ENCODE measurements at places on chromosomes 5 and 9.

- DNase-seq = peak; percentile 31
These were observed 39.5 kb upstream of the GLRX start for GRCh38 chr5:95861864-95862561.

GRCh38 chr5:10505517-10506095 is 58.3 kb upstream of the ANKRD33B start:
- no peak for DNase-seq

DNA sequence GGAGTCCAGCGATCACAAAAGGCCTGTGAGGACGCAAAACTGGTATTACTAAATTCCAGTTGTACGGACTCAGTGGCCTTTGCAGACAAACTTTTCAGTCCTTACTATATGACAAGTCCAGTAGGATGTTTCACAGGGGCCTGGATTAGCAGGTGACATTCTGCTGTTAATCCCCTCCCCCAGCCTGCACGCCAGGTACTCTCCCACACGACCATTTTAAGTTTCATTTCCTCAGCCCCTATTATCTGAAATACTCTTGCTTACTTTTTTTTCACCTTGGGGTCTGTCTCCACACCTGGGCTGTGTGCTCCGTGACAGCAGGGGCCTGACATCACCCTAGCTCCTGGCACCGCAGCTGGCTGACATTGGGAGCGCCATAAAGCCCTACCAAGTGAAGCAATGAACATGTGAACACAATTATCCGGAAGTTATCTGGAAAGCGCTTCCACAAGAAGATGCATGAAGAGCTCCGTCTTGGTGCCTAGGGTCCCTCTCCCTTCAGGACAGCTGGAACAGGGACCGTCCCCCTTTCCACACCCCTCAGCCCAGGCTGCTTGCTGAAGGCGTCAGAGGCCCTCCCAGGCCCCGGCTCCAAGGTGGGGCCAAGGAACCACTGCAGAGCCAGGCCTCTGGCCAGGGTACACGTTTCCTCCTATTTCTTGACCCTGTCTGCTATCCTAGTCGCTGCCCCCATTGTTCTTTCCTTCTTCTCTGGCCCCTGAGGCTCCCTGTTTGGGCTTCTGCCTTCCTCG is 39.7 kb upstream of the ZNF622 start:
- no peak for DNase-seq

- DNase-seq = no peak
These were observed 103.1 kb upstream of the PRLR start for GRCh38 chr5:35333366-35333765.

DNA sequence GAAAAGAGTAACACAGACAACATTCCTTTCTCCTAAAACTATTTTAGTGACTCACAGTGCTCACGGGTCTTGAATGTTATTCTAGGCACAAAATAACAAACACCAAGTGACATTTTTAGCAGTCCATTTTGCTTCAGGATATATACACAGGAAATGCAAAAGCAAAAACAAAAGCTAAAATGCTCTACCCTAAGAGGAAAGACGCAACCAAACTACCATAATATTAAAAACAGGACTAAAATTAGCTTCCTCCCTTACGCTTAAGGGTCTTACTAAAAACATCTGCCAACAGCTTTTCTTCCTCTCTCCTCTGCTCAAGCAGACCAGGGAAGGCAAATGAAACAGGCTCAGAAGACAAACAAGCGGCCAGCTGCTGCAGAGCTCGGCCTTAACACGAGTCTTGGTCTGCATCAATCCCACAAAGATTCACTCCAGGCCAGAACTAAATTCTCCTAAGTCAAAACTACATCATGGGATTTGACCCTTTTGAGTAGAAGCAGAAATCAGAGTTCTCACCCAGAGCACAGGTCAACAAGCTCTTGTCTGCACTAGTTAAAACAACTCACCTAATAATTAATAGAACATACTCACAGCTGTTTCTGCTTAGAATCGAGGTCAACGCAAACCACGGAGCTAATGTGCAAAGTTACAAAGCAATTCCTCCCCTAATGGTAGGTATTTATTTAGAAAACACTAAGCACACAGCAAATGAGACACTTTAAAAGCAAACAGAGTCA is 62.3 kb downstream of the RAPGEF1 start:
- DNase-seq = no peak

GRCh38 chr9:38229504-38230155 is 160.6 kb upstream of the SHB start:
- no peak for DNase-seq

GRCh38 chr9:77455312-77455927 is 192.7 kb downstream of the GNA14 start:
- peak; percentile 33 for DNase-seq

DNA sequence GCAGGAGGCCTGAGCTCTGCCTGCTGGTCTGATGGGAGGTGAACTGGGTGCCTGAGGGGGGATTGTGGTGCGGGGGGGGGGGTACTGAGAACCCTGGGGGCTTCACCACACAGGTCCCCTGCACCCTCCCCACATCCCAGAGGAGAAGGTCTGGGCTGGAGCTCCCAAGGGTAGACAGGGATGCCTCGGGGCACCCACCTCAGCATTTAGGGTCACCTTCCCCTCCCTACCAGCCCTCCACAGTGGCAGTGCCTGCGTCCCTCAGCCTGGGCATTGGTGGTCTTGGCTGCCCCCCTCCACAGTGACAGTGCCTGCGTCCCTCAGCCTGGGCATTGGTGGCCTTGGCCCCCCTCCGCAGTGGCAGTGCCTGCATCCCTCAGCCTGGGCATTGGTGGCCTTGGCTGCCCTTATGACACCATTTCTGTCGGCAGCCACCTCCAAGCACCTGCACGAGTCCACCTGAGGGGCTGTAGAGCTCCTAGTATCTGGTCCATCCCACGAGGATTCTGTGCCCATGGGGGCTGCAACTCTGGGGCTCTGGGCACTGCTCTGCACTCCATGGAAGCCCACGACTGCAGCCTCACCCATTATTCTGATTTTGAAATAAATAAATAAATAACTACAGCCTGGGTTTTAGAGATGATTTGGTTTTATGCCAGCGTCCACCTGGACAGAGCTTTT is 21.5 kb downstream of the NKD2 start:
- no peak for DNase-seq

GRCh38 chr5:68303038-68303738 is 87.6 kb downstream of the PIK3R1 start:
- no peak for DNase-seq

DNA sequence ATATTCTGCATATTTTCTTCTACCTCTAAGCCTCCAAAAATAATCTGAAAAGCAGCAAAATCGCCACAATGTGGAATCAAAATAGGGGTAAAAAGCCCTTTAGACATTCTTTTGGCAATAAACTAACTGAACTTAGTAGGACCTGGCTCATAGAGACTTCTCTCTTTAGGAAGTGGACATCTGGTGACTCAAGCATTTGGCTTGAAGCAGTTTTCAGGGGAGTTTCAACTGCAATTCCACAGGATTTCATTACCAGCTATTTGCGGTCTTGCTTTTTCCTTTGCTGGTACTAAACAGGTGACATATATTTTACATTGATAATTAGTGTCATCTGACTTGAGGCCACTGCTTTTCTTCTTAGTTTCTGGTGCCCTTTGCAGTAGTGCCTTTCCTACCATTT is 173.2 kb upstream of the FBN2 start:
- DNase-seq = no peak

DNA sequence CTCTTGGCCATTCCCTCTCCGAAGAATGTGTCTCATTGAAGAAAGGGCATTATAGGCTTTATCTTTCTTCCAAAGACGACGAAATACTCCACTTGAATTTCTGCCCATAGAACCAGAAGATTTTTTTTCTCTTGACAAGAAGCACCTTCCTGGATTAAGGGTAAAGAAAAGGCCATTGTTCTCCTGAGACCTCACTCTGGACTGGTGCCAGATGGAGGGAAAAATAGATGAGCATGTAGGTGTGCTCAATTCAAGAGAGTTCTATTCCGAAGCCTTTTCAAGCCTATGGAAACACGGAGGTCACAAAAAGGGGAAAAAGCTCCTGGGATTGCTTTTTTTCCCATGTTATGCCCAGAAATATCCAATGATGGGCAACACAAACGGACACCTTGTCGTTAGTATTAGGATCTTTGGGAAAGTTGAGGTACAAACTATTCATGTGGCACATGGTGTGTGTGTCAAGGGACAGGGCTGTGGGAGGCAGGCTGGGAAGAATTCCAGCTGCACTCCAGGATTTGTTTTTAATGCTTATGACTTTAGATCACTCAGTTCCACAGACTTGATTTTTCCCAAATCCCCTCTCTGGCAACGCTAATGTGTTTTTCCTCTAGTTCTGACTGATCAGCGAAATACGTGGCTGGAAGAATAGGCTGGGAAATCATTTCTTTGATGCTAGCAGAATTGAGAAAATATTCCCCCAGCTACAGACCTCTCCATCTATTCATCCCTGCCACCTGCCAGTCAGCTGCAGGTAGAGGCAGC is 89.9 kb downstream of the SIL1 start:
- no peak for DNase-seq

DNA sequence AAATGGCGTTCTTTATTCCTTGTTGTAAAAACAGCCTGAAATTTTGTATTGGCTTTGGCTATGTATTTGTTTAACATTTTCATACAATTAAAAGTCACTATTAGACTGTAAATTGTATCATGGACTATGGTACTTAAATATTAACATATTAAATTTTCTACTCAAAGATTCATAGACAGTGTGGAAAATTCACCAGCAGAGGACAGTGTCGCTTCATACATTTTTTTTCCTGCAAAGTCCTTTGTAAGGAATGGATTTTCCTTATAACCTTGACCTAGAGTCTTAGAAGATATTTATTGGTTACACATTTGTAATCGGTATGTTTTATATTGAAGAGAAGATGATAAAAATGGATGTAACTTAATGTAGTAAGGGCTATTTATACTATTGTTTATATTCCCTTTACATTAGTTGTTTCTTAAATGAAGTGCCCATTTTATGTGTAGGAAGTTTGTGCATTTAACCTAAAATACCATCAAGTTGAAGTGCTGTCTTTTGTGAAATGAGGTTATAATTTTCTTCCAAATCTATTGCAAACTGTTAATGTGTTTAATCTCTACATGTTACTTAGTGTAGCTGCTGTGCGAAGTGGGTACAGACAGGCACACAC is 150.1 kb downstream of the KDM4C start:
- DNase-seq = no peak

DNA sequence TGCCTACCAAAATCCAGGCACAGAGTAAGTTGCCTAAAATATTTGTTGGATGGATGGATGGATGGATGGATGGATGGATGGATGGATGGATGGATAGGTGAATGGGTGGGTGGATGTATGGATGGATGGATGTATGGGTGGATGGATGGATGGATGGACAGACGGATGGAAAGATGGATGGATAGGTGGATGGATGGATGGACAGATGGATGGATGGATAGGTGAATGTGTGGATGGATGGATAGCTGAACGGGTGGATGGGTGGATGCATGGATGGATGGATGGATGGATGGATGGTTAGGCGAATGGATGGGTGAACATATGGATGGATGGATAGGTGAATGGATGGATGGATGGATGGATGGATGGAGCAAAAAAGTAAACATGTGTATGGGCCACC is 131.9 kb downstream of the GABBR2 start:
- DNase-seq = no peak

DNA sequence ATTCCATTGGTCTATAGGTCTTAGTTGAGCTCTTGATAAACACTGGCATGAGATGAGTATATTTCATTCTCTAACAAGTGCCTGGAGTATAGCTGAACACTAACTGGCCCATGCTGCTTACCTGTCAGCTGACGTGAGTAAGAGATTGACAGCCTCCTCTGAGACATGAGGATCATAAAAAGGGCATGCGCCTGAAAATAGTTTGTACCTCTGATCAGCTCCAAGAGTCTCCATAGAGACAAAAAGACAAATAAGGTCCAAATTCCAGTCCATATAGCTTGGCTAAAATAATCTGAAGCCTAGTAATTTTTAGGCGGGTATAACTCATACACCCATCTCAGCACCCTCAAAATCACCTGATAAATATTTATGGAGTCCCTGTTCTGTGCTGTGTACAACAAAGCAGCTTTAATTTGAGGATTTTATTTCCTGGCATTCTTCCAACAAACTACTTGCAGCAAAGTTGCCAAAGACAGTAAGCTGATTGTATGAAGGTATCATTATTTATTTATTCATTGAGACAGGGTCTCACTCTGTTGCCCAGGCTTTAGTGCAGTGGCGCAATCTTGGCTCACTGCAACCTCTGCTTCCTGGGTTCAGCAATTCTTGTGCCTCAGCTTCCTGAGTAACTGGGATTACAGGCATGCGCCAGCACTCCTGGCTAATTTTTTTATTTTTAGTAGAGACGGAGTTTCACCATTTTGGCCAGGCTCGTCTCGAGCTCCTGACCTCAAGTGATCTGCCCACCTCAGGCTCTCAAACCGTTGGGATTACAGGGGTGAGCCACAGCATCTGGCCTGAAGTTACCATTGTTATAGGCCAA is 16.2 kb upstream of the FSD1L start:
- DNase-seq = no peak

DNA sequence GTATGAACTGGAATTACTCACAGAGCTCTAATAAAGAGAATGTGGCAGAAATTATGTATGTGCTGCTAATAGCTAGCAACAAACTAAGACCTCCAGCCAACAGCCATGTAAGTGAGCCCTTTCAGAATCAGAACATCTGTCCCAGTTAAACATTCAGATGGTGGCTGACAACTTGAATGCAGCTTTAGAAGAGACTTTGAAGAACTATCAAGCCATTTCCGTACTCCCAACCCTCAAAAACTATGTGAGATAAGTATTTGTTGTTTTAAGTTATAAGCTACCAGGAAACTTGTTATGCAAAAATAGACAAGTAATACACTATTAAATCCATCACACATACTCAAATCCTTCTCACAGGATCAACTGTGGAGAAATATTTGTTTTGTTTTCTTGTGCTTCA is 205.2 kb upstream of the EDIL3 start:
- no peak for DNase-seq

- DNase-seq = no peak
These were observed 20.2 kb downstream of the ARSB start for GRCh38 chr5:78964889-78965288.

DNA sequence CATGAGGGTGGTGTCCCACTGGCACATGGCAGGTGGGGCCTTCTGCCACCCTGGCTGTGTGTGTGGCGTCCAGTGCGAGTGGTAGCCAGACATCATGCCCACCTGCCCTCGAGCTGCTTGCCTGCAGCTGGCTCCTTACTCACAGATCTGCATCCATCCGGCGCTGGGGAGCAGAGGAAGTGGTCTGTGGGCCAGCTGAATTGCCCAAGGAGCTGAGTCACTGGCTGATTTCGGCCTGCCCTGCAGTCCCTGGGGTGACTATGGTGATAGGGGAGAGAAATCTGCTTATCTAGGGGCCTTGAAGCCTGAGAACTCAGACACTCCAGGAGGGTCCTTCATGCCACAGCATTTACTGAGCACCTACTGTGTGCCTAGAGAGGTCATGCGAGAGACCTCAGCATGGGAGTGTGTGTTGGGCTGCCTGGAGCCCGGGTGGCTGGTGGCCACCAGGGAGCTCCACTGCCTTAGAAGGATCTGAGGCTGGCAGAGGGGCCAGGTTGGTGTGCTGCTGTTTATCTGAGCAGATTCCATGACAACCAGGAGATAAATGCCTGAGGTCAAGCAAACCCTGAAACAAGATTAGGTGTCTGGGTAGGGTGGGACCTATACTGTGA is 57.1 kb downstream of the SLC22A5 start:
- DNase-seq = peak; percentile 64

GRCh38 chr5:167634432-167634831 is 657.0 kb upstream of the WWC1 start:
- DNase-seq = no peak

Data from activated CD8-positive, alpha-beta memory T cell treated with anti-CD3 and anti-CD28 coated beads, Interleukin-2, amount 50 U/mL, for 4 hours (primary cell).